A549 treated with dexamethasone at 1 μM for 4 hours (cell line): ENCODE measurements at places on chromosomes 7 and 10. TPM values are rescaled to one million over a fixed set of nuclear protein-coding genes. Genes with fewer than 3 reads are reported as not detected.

ATP6V1F gene
- 238 to 300 TPM (median 251 TPM) in 5 replicates for total RNA-seq

INMT gene
- total RNA-seq, result not detected in 5 replicates

RNLS gene
- total RNA-seq, result 6.2 to 7.2 TPM (median 6.7 TPM) in 5 replicates

CDNF gene
- total RNA-seq, result 0.86 to 2.1 TPM (median 1.3 TPM) in 5 replicates

ERVW-1 gene
- 0.04 TPM in 2 of 5 replicates, not detected in the others for total RNA-seq

C10orf71 gene
- total RNA-seq, result not detected in 5 replicates

PMS2 gene
- total RNA-seq, result 11.5 to 15.4 TPM (median 14.1 TPM) in 5 replicates

CALML3 gene
- total RNA-seq, result 0.02 TPM in 1 of 5 replicates, not detected in the others

TRIM73 gene
- 1.4 to 2.9 TPM (median 2.2 TPM) in 5 replicates for total RNA-seq

PRSS37 gene
- total RNA-seq, result not detected in 5 replicates

SRRM3 gene
- 9.5 to 13.5 TPM (median 11.7 TPM) in 5 replicates for total RNA-seq

CEP55 gene
- 61.0 to 73.3 TPM (median 70.6 TPM) in 5 replicates for total RNA-seq

JCAD gene
- total RNA-seq, result 20.7 to 26.0 TPM (median 23.9 TPM) in 5 replicates

SFRP5 gene
- 2.1 to 3.4 TPM (median 3.3 TPM) in 5 replicates for total RNA-seq

WEE2 gene
- not detected in 5 replicates for total RNA-seq

TMEM178B gene
- total RNA-seq, result 1.3 to 2.0 TPM (median 1.7 TPM) in 5 replicates

ANKRD30A gene
- 0.34 to 0.72 TPM (median 0.51 TPM) in 5 replicates for total RNA-seq

FGFBP3 gene
- 2.1 to 2.4 TPM (median 2.3 TPM) in 5 replicates for total RNA-seq

PLAC9 gene
- total RNA-seq, result 0.29 TPM in 1 of 5 replicates, not detected in the others

MKI67 gene
- 59.9 to 84.8 TPM (median 80.7 TPM) in 5 replicates for total RNA-seq

BTBD16 gene
- 0.43 to 0.81 TPM (median 0.70 TPM) in 5 replicates for total RNA-seq

NRG3 gene
- total RNA-seq, result not detected in 5 replicates

GIMAP4 gene
- total RNA-seq, result not detected in 5 replicates

VWDE gene
- total RNA-seq, result 0.21 to 0.74 TPM (median 0.38 TPM) in 5 replicates

FAM25G gene
- 0.83 to 0.92 TPM in 2 of 5 replicates, not detected in the others for total RNA-seq

SKIDA1 gene
- total RNA-seq, result 0.96 to 1.4 TPM (median 1.2 TPM) in 5 replicates

PGAM2 gene
- total RNA-seq, result not detected in 5 replicates

DPYSL4 gene
- total RNA-seq, result 14.0 to 20.2 TPM (median 19.3 TPM) in 5 replicates

CHAT gene
- total RNA-seq, result not detected in 5 replicates

HPSE2 gene
- total RNA-seq, result not detected in 5 replicates
